ENCODE measurements at places on chromosomes 11 and 22. TPM values are rescaled to one million over a fixed set of nuclear protein-coding genes. Genes with fewer than 3 reads are reported as not detected.

CYP2D6 gene
- total RNA-seq = 0.94 TPM

GRCh38 chr11:116167706-116168458 lies 604.9 kb downstream of the BUD13 start:
- DNase-seq = no peak

DNA sequence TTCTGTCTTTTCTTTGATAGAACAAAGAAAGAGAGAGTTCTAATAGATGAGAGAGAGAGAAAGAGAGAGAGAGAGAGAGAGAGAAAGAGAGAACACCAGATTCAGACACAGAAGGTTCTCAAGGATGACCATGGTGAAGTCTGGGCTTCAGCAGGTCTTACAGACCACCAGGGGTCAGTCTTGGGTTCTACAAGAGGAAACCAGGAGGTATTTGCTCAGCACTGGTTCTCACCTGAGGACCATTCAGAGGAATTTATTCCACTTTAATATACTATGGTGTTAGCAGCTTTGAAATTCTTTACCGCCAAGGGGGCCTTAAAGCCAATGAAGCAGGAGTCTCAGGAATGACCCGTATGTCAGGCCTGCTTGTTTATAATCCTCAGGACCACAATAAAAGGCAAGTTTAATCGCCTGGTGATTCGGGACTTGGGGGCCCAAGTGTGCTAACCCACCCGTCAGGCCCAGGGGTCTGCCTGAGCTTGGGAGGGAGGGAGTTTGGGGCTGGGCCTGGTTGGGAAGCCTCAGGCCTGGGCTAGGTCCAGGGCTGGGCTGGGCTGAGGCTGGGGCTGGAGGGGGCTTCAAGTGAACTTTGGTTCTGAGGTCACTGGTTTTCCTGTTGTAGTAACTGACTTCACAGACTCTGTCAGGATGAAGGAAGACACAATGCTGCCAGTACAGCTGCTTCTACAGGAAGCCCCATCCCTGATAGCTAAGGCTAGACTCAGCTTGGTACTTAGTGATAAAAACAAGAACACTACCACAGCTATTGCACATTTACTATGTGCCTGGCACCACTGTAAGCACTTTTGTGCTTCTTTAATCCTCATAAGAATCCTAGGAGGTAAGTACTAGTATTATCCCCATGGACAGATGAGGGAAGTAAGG lies 179.2 kb upstream of the ZBED5 start:
- peak; percentile 71 for DNase-seq

GRCh38 chr11:1235901-1236315 lies 13.0 kb downstream of the MUC5B start:
- no peak for DNase-seq

DNA sequence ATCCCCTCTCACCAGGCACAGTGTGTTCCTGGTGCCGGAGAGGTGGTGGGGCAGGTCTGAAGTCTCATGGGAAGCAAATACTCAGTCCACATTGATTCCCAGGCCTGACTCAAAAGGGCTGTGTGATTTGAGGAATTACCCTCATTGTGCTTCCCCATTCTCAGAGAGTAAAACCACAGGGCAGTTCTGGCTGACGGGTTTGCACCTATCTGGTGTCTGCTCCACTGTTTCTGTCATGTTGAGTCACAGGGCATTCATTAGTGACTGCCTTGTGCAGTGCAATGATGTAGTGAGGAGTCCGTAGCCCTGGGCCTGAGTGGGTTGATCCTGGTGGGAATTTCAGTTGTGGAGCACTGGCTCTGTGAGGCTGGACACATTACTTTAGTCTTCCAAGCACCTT lies 85.2 kb upstream of the ARHGAP20 start:
- no peak for DNase-seq

DNA sequence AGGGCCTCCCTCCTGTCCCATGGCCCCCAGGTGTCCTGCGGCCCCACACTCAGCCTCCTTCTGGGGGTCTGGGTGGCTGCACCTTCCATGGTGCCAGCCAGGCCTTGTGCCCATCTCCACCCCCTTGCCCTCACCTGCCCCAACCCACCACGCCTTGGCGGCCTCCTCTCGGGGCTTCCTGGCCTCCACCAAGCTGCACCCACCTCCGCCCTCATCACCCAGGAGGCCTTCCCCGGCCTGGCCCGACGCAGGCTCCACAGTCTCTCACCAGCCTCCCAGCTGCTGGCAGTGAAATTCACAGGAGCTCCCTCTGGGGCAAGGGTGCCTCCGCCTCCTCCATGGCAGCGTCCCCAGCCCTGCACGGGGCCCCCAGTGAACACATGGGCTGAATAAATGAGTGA lies 35.9 kb upstream of the WNT7B start:
- no peak for DNase-seq

DNA sequence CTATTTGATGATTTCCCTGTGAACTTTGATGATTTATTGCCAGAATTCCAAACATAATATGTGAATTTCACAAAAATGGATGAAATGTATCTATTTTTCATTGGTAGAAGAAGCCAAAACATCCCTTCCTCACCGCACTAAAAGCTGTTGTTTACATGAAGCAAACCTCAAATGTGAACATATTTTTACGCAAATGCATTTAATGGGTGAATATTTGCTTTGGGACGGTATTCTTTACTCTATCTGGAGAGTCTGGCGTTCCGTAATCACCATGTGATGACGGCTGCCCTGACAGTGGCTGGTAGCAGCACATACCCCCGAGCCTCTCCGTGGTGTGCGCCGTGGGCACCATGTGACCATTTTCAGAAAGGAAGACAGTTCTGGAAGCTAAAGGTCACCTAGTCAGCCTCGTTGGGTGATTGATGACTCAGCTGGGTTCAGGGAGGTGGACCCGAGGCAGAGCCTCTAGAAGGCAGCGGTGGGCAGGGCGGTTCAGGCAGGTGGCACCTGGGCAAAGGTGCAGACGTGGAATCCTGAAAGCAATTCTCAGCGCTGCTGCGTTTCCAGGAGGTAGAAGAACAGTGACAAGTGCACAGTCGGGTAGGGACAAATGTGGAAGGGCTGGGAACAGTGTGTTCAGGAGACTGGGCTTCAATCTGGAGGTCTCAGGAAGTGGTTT lies 45.3 kb downstream of the PPARA start:
- no peak for DNase-seq

- DNase-seq = no peak
Observed at GRCh38 chr11:35116245-35116644, 22.7 kb upstream of the CD44 start.

ADAMTS8 gene
- 11.3 TPM for total RNA-seq

DNA sequence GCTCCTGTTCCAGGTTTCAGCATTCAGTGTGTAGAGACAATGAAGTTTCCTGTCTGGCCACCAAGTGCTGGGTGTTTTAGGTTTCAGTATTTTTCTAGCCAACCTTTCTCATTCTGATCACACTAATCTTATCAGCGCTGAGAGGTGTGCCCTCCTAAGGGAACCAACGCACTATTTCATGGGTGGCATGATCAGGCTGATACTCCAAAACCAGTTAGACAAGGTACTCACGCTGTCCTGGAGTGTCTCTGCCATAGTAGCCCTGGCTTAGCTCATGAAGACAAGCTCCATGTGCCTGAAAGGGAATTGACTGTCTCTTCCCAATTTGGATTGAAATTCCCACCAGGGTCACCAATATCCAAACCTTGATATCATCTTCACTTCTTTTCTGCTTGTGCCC lies 8.0 kb upstream of the RAB38 start:
- no peak for DNase-seq

DNA sequence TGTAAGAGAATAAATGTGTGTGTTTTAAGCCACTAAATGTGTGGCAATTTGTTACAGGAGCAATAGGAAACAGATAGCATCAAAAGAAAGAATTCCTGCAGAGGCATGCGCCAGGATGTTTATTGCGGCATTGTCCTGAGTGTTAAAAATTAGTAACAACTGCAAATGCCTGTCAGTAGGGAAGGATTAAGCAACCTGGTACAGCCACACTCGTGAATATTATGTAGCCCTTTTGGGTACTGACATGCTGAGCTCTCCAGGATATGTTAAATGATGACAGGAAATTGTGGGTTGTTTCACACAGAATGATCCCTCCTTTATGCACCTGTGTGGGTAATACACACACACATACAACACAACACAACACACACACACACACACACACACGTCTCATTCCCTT lies 69.7 kb upstream of the MYOD1 start:
- DNase-seq = no peak

- peak; percentile 58 for DNase-seq
Observed at GRCh38 chr22:23772649-23773473, at the start of gene MMP11. TSS of gene MMP11 (plus strand) at chr22:23772849. CDS start at chr22:23772871, 22 bp downstream.

IGSF22 gene
- total RNA-seq = 0.77 TPM

GRCh38 chr11:27100534-27100933 lies 59.9 kb downstream of the BBOX1 start:
- DNase-seq = no peak

PKNOX2 gene
- 10.6 TPM for total RNA-seq

- peak; percentile 34 for DNase-seq
Observed at GRCh38 chr11:121534131-121535093, 81.6 kb upstream of the SORL1-AS1 start.

DNA sequence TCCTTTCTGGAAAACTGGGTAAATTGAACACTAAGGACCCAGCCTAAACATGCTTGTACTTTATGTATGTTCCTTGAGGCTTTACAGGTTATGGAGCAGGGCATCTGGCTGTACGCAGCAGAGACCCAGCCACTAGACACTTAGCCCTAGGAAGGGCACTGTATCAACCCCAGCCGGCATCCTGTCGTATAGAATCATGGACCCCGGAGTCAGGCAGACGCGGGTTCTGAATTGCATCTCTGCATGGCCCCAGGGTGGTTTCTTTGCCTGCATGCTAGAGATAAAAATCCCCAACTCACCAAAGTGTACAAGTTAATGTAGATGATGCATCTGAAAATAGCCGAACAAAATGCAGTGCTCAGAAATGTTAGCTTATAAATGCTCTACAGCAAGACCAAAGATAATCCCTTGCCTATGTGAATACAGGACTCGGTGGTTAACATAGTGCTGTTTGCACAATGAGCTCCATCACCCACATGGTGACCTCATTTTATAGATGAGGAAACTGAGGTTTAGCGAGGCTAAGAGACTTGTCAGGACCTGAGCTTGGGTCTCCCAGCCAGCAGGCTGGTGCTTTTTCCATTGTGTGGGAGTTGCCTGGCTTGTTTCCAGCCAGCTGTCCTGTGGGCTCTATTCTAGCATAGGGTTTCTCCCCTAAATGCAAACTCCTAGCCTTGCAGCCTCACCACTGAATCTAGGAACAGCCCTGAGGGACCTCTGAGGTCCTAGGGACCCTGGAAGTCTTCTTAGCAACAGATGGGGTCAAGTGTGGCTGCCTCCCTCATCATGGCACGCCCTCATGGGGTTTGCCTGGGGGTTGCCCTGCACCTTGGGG lies 7.3 kb downstream of the CD6 start:
- no peak for DNase-seq

GRCh38 chr22:17043521-17043920 lies 35.5 kb upstream of the GAB4 start:
- no peak for DNase-seq

GRCh38 chr11:69122630-69123431 lies 32.9 kb upstream of the SMIM38 start:
- peak; percentile 57 for DNase-seq

SAA1 gene
- 44.4 TPM for total RNA-seq

DNA sequence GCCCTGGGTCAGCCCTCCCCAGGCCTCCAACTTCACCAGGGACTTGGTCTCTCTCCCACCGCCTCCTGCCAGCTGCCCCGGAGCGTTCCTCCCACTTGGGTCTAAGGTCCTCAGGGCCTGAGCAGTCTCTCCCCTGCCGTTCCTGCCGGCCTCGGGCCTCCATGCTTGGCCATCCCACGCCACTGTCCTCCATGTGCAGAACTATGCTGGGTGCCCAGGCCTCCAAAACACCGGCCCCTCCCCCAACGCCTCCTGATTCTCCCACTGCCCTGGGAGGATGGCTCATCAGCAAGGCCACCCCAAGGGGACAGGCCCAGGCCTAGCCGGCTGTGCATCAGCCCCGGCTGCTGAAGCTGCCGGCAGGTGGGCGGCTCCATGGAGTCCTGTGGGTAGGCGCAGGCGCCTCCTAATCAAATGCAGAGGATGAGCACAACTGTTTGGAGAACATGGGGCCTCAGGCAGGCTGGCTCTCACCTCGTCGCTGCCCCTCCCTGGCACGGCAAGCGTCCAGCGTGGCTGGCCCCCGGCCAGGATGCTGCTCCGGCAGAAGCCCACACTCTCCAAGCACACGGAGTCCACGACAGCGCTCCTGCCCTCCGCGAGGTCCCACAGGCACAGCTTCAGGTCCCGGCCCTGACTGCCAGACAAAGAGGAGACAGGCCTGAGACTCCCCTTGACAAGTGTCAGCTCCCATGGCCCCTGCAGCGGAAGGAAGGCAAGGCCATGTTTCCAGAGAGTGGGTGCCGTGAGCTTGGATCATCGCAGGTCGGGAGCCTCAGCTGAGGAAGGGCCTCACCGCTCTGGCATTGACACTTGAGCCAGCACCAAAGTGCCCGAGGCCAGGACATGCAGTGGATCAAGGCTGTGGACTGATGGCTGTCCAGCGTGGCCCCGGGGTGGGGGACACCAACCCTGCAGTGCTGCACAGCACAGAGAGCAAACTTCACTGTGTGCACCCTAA lies 42.6 kb downstream of the GNB1L start:
- DNase-seq = no peak

GRCh38 chr11:122038543-122038942 lies 77.5 kb downstream of the BLID start:
- no peak for DNase-seq

DNA sequence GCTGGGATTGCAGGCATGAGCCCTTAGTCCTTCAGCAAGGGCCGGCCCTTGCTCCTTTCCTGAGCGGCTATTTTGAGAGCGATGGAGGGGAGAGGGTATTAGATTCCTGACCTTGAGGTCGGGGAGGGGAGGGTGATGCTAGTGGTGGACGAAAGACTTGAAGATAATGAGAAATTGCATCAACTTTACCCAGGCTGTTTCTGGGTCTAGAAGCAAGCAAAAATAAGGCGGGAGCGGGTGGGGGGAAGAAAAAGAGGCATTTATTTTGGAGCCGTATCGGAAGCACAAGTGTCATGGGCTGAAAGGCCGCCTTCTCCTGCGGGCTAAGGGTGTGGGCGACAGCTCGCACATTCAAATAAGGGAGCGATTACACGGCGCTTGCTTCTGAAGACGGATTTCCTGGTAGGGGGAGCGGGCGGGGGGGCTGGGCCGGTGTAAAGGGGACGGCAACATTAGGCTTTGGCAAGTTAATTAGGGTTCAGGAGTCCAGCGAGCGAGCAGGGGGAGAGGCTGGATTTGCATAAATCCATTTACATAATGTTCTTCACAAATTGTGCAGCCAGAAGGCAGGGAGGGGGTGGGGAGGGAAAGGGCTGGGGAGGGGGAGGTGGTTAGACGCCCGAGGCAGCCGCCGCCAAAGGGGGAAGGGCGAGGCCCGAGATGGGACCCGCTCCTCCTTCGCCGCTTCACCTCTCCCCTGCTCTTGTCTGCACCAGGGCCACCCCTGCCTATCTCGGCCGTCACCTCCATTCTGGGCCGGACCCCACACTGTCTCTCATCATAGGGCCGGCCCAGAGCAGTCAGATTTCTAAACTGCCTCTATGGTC lies 245.9 kb downstream of the MIAT start:
- DNase-seq = no peak

PNPLA5 gene
- not detected for total RNA-seq

Measured in lung (tissue), 17 donors.